ENCODE measurements at places on chromosomes 16 and 17.

GRCh38 chr16:68596266-68596665, 48.8 kb upstream of the CDH3 start:
- no peak for DNase-seq

- DNase-seq = no peak
Measured at GRCh38 chr16:79444572-79444971, 156.0 kb downstream of the MAF start.

- DNase-seq = no peak
Measured at GRCh38 chr17:565521-565920, 149.1 kb downstream of the VPS53 start.

GRCh38 chr17:55727920-55728319, 5.3 kb upstream of the TMEM100 start:
- no peak for DNase-seq

DNA sequence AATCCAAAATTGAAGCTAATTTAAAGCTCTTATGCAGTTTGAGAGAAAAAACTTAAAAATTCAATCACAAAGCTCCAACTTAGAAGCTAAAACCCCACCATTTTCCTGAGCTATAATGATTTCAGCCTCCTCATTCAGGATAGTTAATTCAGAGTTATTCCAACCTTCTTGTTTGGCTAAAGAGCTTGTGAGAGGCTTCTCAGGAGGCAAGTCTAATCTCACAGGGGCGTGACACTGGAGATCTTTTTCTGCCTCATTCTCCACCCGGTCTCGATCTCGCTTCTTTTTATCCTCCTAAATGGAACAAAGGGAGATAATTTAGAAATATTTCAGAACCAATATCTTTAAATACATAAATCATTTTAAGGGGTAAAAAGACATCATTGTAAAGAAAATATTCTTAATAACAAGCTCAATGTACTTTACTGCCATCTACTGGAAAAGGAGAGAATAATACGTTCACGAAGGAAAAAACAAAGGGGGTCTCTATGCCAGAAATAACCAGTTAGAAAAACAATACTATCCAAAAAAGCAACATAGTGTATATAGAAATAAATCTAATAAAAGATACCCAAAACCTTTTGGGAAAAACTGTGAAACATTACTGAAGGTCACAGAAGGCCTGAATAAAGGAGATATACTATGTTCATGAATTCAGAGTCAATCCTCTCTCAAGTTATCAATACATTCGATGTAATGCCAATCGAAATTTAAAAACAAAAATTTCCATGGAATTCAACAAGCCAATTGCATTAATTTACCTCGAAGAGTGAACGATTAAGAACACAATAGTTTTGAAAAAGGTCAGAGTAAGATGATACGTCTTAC, 13.9 kb downstream of the BRD7 start:
- no peak for DNase-seq

DNA sequence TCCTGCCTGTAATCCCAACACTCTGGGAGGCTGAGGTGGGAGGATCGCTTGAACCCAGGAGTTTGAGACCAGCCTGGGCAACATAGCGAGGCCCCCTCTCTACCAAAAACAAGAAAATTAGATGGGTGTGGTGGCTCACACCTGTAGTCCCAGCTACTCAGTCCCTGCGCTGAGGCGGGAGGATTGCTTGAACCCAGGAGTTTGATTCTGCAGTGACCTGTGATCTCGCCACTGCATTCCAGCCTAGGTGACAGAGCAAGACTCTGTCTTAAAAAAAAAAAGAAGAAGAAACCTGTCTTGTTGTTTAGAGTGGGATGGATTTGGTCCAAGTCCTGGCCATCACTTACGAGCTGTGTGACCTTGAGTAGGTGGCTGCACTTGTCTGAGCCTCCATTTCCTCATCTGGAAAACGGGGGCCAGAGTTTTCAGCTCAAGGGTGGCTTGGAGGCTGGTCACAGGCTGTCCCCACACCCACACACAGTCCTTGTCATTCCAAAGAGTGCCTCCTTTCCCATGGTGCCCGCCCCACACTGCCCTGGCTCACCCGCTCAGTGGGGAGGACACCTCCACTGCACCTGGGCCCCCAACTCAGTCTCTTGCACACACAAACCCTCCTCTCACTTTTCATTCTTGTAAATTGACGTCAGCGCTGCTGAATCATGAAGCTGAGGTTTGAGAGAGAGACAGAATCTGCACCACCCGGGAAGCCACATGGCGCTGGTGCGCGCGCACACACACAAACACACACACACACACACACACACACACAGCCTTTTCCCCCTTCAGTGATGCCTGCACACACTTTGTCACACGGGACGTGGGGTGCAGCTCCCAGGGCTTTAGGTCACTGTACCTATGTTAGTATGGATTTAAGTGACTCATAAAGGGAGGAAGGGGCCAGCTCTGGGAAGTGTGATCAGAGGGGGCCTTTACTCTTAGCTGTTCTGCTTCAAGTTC, 4.2 kb downstream of the SOCS1 start:
- DNase-seq = peak; percentile 65

DNA sequence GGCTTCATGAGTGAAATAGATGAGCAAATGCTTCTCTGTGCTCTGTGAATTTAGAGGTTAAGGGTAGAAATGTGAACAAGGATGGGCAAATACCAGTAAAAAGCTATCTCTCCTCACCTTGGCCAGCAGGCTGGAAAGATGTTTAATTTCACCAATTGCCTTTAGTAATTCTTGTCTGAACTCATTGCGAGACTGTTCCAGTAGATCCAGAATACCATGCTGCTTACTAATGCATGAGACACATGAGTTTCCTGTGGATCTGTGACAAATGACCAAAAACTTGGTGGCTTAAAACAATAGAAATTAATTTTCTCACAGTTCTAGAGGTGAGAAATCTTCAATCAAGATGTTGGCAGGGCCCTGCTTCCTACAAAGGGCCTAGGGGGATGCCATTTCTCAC, 9.3 kb upstream of the ZNF624 start:
- DNase-seq = no peak

GRCh38 chr16:18783430-18784341, 6.4 kb downstream of the RPS15A start:
- no peak for DNase-seq

GRCh38 chr16:57648581-57649442, 19.3 kb upstream of the ADGRG3 start:
- peak; percentile 48 for DNase-seq

DNA sequence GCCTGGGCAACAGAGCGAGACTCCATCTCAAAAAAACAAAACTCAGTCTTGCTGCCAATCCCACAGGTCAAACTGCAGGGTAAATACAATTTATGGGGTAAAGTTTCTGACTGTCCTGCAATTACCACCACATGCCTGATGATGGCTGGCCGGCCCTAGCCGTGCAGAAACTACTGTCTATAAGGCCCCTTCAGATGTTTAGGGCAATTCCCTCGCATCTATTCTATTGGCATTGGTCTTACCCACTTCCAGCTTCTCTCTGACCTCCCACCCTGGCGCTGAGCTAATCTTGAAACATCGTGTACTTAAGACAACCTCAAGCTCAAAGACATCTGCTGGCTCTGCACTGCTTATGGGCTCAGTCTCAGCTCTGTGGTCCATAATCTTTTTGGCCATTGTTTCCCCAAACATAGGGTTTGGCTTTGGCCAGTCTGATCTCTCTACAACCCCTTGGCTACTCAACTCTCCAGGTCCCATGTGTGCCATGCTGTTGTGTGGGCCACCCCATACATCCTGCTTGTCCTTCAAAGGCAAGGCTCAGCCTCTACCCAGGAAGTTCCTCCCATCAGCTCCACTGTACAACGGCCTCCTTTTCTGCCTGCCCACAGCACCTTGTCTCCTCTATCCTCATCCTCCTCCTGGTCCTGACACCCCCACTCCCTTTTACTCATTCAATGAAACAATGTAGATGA, 16.6 kb downstream of the MAP3K14 start:
- no peak for DNase-seq

DNA sequence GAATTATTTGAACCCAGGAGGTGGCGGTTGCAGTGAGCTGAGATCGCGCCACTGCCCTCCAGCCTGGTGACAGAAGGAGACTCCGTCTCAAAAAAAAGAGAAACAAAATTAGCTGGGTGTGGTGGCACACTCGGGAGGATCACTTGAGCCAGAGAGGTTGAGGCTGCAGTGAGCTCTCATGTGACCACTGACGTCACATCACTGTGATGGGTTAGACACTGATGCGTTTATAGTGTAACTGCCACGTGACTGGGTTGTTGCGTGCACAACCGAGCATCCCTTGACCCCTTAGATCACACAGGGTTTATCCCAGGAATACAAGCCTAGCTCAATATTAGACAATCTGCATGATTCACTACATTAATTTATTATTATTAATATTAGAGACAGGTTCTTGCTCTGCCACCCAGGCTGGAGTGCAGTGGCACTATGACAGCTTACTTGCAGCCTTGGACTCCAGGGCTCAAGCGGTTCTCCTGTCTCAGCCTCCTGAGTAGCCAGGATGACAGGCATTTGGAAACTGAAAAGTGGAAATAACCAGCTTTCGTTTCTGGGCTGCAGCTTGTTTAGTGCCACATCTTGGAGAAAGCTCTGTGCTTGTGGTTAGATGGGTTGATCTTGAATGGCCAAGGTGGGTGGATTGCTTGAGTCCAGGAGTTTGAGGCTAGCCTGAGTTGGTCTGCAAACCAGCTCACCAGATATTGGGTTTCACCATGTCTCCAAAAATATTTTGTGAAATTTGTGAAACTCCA, 26.4 kb upstream of the ABR start:
- DNase-seq = no peak

GRCh38 chr17:76272541-76273444, 7.6 kb downstream of the UBALD2 start:
- DNase-seq = peak; percentile 55

- DNase-seq = no peak
Measured at GRCh38 chr16:85437166-85438052, 175.7 kb upstream of the GSE1 start.

DNA sequence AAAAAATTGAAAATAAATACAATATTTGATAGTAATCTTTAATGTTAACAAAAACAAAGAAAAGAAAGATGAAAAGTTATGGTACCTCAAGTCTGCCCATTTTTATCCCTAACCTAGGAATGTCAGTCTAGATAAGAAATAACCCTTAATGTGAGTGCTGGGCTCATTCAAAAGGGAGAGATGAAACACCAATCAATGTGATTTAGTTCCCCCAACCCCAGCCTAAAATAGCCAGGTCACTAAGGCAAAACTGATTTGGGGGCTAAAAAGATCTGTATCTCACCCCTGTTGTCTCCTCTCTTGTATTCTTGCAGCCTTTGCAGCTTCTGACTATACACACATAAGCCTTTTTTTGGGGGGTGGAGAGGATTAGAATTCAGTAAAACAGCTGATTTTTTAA, 3.2 kb upstream of the IGF2BP1 start:
- no peak for DNase-seq

DNA sequence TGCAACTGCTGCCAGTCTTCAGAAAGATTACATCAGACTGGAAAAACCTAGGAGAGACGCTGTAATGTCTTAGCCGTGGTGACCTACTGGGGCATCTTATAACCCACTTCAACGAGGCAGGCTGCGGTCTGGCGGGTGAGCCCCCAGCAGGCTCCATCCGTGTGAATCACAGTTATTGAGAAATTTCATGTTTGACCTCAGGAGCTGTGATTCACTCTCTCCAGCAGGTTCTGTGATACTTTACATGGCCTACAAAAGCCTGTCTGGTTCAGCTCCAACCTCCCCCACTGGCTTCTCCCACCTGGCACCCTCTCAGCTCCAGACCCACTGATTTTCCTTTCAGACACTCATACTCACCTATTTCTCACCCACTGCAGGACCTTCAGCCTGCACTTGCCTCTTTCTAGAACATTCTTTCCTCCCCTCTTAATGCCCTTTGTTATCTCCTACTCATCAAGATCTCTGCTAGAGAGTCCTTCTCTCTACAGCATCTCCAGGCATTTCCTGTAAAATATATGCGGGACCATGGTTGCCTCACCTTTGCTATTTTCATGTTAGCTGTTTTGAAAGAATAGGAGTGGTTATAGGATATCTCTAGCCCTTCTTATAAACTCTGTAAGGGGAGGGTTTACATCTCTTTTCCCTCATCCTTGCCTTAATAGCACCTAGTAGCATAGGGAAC, 227.9 kb downstream of the MAF start:
- DNase-seq = peak; percentile 6

GRCh38 chr17:410543-411401, 58.2 kb upstream of the RPH3AL start:
- DNase-seq = no peak

DNA sequence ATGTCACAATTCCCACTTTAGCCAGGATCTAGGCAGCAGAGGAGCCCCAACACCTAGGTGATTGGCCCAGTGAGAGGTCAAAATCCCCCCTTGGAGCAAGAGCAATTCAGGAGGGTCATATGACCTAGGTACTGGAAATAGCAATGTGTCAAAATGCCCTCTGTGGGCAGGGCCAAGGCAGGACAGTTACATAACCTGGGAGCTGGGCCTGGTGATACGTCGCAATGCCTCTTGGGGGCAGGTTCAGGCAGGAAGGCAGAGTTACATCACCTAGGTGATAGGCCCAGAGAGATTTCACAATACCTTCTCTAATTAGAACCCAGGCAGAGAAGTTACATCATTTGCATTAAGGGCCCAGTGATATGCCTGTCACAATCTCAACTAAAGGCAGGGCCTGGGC, 1906.3 kb downstream of the TP53TG3F start:
- no peak for DNase-seq

- no peak for DNase-seq
Measured at GRCh38 chr17:75335315-75335714, 46.1 kb upstream of the SLC25A19 start.

DNA sequence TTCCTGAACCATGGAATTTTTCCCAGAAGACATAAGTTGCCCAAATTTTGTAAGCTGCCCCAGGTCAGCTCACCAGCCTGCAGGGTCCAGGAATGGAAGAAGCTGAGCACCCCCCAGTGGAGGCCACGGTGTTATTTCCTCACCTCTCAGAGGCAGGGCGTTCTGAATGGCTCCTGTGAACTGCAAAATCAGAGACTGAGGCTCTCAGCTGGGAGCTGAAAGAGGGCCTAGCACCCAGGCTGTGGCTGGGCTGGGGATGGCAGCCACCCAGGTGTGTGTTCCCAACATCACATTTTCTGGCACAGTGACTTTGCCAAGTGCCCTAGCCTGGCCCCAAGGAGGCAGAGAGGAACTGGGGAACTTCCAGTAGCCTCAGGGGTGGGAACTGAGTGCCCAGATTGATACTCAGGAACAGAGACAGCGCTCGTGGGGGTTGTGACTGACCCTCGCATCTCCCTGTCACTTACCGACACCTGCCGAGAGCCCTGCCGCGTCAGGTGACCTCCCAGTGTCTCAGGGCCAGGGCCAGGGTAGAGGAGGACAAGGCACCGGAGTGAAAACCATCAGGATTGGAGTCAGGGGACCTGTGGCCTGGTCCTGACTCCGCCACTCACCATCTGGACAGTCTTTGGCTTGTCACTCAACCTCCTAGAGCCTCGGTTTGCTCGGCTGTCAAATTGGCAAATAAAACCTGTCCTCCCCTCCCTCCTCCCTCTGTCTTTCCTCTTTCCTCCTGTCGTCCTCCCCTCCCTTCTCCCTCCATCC, 11.3 kb downstream of the CACNG4 start:
- no peak for DNase-seq

- no peak for DNase-seq
Measured at GRCh38 chr16:79897453-79898146, 297.1 kb upstream of the MAF start.

GRCh38 chr17:67605256-67605912, 112.4 kb upstream of the NOL11 start:
- DNase-seq = no peak
